ENCODE measurements at places on chromosomes 1 and 21. TPM values are rescaled to one million over a fixed set of nuclear protein-coding genes. Genes with fewer than 3 reads are reported as not detected.

Gene COP1
- total RNA-seq, result 78.9 TPM

- DNase-seq, result no peak
Observed at GRCh38 chr1:182794676-182795201, 5.2 kb downstream of the NPL start.

DNA sequence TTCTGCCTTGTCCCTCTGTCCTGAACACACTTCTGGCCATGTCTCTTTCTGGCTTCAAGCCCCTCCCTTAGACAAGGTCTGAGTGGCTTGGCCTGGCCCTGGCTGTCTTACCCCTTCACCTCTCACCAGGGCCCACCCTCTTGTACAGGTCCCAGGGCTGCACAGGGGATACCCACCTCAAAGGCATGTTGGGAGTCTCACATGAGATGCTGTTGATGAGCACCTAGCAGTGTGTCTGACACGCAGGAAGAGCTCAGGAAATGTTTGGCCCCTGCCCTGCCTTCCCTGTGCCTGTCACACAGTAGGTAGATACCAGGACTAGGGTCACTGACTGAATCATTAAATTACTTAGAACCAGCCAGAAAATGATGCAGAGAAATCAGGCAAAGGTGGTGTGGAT lies 16.6 kb downstream of the ZNF362 start:
- no peak for DNase-seq

Gene BMP8A
- 1.4 TPM for total RNA-seq

Gene CDCA8
- total RNA-seq, result 1.2 TPM

Gene TTC39A
- not detected for total RNA-seq

Gene NMNAT2
- total RNA-seq, result 0.13 TPM

Gene GPX7
- 8.1 TPM for total RNA-seq

DNA sequence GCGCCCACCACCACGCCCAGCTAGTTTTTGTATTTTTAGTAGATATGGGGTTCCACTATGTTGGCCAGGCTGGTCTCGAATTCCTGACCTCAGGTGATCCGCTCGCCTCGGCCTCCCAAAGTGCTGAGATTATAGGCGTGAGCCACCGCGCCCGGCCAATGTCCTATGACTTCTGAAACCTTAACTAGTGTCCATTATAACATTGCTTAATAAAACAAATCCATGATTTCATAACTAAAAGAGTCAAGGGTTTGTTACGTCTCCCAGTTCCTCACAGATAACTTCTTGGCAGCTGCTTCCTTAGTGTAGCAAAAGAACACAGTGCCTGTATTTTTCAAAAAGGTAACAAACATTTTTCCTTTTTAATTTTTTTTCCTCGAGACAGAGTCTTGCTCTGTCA lies 53.6 kb downstream of the FBXO42 start:
- no peak for DNase-seq

All from spleen (tissue), 13 donors.